T-helper 1 cell (primary cell): ENCODE measurements at places on chromosomes 1 and 21.

DNA sequence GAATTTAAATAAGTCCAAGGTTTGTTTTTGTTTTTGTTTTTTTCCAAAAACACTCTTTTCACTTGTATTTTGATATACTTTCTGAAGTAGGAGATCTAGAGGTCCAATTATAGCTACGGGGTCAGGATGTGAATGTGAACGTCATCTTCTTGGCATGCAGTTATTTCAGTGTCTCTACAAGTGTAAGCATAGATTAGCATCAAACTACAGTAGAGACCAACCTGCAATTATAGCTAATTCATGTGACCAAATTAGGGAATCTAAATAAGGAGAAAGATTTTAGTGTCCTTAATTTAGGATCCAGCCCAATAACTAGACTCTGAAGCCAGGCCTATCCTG is 107.3 kb upstream of the PALMD start:
- no peak for DNase-seq

GRCh38 chr1:176854121-176854520 is 310.4 kb downstream of the ASTN1 start:
- DNase-seq: no peak

- no peak for DNase-seq
Observed at GRCh38 chr1:178122283-178122682, 28.4 kb downstream of the RASAL2 start.

DNA sequence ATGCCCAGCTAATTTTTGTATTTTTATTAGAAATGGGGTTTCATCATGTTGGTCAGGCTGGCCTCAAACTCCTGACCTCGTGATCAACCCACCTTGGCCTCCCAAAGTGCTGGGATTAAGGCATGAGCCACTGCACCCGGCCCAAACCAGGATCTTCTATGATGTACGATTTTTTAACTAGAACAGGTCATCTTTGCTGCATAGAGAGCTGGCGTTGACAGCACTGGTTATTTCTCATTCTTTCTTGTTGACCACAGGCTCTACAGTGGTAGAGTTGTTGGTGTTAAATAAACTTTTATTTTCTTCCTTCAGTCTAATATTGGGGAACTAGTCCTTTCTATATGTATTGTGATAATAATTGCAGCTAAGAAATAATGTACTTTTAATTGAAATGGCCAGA is 3.8 kb upstream of the MAB21L3 start:
- DNase-seq: no peak

DNA sequence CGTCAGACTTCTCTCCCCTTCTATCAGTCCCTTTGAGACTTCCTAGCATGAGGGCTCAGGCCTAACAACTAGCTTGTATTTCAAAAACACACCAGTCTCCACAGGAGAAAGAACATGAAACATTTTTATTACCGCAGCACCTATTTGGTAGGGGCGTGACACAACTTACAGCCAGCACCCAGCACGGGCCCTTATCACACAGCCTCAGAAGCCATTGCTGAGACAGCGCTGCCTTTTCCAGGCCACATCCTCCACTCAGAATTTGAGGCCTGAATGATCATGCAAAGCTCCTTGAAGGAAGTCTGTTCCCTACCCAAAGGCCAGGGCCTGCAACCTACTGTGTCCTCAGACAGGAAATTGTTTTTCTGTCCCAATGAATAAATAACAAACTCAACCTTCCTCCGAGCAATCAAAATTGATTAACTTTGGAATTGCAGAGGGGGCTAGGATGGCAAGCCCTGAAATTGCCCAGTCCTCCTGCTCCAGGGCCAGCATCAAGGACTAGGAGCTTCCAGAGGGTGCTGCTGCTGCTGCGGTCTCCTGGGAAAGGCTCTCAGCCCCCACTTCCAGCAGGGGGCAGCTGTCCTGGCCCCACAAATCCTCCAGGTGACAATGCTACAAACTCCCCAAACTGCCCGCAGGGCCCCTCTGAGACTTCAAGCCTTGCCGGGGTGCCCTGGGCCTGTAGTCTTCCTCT is 94.3 kb upstream of the GALNT2 start:
- no peak for DNase-seq

- DNase-seq: no peak
Observed at GRCh38 chr1:7538849-7539768, 232.0 kb upstream of the VAMP3 start.

DNA sequence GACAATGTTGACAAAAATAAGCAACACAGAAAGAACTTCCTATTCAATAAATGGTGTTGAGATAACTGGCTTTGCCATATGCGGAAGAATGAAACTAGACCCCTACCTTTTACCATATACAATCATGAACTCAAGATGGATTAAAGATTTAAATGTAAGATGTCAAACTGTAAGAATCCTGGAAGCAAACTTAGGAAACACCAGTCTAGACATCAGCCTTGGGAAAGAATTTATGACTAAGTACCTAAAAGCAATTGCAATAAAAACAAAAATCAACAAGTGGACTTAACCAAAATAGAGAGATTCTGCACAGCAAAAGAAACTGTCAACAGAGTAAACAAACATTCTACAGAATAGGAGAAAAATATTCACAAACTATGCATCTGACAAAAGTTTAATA is 16.1 kb upstream of the CLDN8 start:
- no peak for DNase-seq

DNA sequence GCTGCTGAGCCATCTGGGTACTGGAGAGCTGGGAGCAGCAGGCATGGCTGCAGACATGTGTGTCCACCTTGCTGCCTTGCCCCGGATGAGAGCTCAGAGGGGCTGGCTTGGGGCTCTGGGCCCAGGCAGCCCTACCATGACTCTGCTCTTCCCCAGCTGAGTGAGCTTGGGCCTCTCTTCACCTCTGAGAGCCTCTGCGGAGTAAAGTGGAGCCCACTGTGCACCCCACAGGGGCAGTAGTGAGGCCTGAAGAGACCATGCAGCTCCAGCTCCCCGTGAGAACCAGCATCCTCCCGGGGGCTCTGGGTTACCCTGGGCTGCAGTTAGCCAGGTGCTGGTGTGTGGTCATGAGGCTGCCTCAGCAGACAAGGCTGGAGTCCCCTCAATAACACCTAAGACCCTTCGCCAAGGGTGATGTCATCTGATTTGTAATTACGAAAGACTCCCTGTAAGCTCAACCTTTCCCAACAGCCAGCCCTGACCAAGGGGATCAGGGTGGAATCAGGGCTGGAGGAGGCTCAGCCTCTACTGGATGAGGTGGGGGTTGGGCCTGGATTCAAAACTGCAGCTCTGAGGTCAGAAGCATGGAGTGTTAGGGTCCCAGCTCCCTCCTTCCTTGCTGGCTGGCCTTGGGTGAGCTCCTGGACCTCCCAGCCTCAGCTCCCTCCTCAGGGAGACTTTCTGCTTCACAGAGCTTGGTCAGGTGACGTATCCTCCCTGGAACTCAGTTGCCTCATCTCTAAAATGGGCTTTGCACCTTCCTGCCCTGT is 308.0 kb downstream of the MATN1 start:
- no peak for DNase-seq

DNA sequence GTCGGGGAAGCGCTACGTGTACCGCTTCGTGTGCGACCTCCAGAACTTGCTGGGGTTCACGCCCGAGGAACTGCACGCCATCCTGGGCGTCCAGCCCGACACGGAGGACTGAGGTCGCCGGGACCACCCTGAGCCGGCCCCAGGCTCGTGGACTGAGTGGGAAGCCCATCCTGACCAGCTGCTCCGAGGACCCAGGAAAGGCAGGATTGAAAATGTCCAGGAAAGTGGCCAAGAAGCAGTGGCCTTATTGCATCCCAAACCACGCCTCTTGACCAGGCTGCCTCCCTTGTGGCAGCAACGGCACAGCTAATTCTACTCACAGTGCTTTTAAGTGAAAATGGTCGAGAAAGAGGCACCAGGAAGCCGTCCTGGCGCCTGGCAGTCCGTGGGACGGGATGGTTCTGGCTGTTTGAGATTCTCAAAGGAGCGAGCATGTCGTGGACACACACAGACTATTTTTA is 17.1 kb downstream of the ETS2 start:
- DNase-seq: no peak

DNA sequence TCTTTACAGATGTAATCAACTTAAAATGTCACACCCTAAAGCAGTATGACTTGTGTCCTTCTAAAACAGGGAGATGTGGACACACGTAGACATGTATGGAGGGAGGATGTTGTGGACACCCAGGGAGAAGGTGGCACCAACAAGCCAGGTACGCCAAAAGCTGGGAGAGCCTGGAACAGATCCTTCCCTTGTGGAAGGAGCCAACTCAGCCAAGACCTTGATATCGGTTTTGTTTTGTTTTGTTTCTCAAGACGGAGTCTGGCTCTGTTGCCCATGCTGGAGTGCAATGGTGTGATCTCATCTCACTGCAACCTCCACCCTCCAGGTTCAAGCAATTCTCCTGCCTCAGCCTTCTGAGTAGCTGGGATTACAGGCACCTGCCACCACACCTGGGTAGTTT is 45.6 kb downstream of the CHAF1B start:
- DNase-seq: no peak
